ENCODE measurements at places on chromosomes 13 and 19.

GRCh38 chr13:40401911-40402776 lies 264.3 kb downstream of the FOXO1 start:
- peak; percentile 44 for DNase-seq

DNA sequence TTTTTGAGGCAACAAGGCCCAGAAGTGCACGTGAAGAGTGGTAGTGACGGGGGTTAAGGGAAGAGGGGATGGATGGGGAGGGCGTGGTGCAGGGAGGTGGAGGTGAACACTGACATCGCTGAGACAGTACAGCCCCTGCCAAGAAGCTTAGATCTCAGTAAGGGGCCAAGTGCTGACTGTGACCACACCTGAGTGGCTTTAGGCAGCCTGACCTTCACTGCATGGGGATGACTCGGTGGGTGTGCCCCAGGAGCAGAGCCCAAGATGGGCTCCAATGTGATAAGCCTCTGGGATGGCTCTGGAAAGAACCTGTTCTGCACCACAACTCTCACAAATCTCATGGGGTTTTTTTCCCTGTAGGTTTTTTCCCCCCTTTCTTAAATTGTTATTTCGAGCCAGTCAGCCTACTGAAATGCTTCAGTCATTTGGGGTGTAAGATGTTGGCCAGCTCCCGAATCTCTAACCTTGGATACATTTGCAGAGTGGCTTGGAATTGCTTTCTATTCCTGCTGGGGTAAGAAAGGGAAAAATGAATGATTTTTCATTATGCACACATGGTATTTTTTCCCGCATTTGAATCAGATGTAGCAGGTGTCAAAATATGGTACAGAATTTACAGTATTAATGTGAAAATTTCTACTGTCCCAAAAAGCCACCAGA lies 165.0 kb downstream of the TM9SF2 start:
- DNase-seq, result no peak

GRCh38 chr13:107900775-107901174 lies 314.6 kb downstream of the LIG4 start:
- no peak for DNase-seq

DNA sequence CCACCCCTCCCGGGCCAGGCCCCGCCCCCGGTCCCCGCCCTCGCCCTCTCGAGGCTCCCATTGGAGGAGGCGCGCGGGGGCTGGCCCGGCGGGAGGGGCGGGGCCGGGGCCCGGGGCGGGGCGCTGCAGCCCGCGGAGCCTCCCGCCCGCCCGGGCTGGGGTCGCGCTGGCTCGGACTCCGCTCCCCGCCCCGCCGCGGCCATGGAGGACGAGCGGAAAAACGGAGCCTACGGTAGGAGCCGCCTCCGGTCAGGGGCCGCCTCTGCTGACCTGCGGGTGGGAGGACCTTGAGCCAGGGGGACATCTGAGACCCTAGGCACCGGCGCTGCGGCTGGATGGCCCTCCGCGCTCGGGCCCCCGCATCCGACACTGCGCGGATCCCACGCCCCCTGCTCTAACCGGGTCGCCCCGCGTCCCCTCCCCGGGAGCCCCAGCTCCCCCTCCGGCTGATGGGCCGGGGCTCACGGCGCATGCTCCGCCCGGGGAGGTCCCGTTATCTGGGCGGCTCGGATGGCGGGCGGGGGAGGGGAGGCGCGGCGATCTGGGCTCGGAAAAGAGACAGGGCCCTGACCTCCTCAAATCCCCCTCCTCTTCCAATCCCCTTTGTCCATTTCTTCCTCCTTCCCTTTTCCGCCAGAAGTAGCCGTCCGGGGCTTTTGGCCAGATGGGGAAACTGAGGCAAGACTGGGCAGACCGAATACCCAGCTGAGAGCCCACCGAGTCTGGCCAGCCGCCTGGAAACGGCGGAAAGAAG lies 15.4 kb upstream of the AP1M2 start:
- peak; percentile 85 for DNase-seq

- DNase-seq, result peak; percentile 41
Measured at GRCh38 chr19:41871573-41872383, 5.3 kb upstream of the CD79A start.

DNA sequence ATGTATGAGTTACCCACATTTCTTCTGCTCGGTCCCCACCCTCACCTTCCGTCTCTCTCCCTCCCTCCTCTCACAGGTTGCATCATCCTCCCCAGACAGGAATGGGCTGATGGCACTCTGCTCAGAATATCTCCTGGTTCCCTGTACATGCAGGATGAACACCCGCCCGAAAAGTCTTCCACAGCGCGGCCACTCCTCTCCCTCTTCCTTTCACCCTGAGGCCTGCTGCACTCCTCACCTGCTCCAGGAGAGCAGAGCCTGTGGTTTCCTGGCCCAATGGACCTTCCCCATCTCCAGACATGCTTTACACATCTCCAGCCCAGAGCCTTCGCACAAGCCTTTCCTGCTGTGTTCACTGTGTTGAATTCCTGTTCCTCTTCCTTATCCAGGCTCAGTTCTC lies 40.9 kb downstream of the GSX1 start:
- DNase-seq, result no peak

- no peak for DNase-seq
Measured at GRCh38 chr13:112441226-112441625, 65.1 kb downstream of the SPACA7 start.

DNA sequence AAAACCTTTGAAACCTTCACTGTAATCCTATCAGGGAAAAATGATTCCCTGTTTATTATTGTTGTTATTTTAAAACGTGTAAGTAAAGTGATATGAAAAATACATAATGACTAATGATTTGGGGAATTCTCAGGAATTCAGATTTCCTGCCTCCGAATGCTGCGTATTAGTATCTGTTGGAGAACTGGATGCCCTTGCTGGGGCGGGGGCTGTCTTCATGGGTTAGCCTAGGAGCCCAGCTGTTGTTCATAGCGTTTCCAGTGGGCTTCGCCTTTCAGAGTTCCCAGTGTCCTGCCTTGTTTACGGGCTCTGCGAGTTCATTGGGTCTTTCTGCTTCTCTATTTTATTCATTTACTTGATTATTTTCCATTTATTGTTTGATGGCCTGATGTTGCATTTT lies 18.4 kb downstream of the NAXD start:
- no peak for DNase-seq

DNA sequence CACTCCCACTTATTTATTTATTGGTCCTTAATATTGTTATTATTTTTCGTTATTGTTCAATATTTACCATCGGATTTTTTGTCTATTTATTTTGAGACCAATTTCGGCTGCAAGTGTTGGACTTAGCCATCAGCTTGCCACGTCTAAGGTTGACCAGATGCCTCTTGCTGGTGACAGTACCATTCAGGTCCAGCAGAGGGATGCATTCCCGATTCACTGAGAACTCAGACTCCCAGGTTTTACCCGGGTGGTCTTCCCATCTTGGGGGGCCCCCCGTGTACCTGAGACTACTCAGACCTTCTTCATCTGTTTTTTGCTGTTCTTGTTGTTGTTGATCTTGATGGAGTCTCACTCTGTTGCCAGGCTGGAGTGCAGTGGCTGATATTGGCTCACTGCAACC lies 1435.2 kb downstream of the UQCRFS1 start:
- no peak for DNase-seq

DNA sequence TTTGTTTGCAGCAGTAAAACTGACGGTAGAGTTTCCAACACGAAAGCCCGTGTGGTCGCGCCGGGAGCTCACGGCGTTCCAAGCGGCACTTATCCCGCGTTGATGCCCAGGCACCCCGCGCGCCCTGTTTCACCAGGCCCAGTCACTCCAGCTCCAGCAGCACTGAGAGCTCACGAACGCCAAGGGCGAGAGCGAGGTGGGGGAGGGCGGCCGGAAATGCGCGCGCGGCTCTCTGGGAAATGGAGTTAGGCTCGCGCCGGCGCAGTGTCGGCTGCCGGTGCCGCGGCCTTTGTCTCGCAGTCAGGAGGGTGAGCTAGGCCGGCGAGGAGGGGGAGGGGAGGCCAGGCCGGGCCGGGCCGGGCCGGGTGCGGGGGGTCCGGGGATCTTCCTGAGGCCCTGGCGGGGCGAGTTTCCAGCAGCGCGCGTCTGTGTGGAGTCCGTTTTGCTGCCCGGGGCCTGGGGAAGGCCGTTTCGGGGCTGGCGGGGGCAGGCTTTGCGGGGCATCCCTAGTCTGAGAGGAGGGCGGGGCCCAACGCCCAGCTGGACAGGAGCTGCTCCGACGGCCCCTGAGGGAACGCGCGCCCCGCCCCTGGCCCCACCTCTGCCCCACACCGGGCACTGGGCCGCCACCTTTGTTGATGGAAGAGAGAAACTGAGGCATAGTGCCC lies at the start of gene ZNF135:
ZNF135 (plus strand) TSS at position 280 of the 668 bp plus-strand sequence. CDS start 721 bp downstream, outside the sequence.
- peak; percentile 56 for DNase-seq

DNA sequence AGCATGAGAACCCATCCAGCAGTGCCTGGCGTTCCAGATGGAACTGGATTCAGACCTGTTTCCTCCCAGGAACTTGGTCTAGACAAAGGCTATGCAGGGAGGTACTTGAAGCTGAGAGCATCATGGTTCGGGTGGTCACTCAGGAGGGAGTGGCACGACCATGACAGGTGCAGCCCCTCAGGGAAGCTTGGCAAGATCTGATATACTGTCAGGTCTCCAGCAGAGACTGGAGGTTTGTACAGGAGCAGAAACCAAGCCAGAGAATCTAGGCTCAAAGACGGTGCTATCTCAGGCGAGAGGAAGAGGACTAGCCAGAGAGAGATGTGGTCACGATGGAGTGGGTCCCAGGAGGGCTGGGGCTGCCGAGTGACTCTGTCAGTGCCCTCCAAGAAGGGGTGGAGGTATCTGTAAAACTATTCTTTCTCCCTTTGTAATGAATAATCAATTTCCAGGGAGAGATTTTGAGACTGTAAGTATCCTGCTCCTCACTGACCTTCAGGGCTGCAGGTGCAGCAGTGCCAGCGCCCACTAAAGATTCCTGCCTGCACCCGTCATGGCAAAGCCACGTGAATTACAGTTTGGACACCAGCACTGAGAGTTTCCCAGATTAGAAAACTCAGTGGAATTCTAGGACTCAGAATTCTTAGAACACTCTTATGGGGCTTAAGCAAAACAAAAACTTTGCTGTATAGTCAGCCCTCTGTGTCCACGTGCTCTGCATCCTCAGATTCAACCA lies 10.2 kb upstream of the DCUN1D2 start:
- DNase-seq, result no peak

DNA sequence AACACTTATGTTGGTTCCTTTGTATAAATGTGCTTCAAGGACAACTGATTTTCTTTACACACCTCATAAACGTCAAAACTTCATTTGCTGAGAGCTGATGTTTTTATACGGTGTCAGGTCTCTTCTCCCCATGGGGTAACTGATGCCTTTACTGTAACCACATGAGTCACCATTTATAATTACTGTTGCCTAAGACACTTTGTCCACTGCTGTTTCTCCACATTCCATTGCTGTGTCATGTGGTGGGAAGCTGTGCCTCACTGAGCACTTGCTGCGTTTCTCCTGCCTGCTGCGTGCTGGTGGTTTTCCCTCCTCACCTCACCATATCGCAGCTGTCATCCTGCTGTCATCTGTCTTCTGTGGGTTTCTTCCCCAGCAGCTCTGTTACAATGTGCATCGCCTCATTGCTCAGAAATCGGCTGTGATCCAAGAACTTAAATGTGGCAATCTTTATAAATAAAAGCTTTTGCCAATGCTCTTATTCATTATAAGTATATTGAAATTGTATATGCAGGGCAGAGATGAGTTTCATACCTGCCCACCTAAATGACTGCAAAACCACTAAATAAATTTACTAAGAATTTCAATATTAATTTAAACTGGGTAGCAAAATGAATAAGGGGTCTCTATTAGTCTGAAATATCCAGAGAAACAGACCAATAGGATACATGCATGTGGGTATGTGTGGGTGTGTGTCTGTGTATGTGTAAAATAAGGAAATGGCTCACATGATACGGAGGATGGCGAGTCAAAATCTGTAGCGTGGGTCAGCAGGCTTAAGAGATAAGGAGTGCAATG lies 547.0 kb upstream of the SLITRK5 start:
- no peak for DNase-seq

DNA sequence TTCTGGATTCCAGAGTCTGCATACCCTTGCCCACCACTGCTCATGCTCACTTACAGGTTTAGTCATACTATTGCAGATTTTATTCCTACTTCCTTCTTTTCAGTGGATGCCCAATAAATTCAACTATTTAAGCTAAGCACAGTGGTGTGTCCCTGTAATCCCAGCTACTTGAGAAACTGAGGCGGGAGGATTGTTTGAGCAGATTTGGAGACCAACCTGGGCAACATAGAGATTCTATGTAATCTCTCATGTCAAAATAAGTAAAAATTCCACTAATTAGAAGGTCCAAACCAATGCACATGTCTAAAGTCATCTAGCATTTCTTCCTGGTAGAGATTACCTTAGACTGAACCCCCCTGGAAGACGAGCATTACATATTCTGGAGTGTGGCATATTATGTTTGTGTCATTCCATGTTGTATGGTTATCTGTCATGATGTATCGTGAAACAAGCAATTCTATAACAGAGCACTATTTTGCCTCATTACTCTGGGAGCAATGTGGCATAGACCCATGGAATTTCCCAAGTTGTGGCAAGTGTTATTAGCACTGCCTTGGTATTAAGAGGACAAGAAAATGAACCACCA lies 8.3 kb downstream of the HMGB1 start:
- DNase-seq, result no peak

DNA sequence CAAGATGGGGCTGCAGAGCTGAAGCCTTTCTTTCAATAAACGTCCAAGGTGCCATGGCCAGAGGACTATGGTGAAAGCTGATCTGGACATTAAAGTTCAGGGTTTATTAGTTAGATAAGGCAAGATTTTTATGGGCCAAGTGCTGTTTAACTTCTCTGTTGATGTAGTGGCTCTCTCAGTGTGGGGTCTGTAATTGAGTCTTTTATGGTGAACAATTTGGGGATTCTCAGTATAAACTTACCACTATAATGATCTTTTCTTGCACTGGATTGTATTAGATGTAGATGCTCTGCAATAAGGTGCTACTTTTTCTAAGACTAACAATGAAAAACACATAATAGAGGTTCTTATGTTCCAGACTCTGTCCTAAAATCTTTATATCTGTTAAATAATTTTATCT lies 190.1 kb upstream of the KLF12 start:
- DNase-seq, result no peak

GRCh38 chr19:39130337-39131254 lies 5.0 kb downstream of the PAK4 start:
- DNase-seq, result no peak

GRCh38 chr19:20664901-20665781 lies 3.8 kb upstream of the ZNF626 start:
- no peak for DNase-seq

- DNase-seq, result no peak
Measured at GRCh38 chr19:14367016-14367415, 14.2 kb upstream of the ADGRE5 start.

DNA sequence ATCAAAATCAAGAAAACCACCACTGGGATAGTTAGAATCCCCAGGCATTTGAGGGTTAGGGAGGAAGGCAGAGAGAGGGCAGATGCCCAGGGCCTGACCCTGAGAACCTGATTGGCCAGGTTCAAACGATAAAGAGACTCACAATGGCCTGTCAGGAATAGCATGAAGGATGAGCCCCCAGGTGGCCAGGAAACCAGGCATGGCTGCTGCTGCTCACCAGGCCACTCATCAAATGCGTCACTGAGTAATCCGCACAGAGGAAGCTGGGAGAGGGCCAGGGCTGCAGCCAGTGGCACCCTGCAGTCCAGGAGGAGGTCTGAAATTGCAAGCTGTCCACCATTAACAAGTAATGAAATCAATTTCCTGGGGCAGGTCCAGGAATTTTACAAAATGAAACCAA lies 111.3 kb downstream of the KATNAL1 start:
- no peak for DNase-seq

All from stimulated activated CD8-positive, alpha-beta memory T cell treated with anti-CD3 and anti-CD28 coated beads, Interleukin-4, amount 100 ng/mL, for 24 hours (primary cell).